ENCODE measurements at places on chromosomes 7 and 10.

- no peak for DNase-seq
Measured at GRCh38 chr7:42091461-42092291, 145.3 kb downstream of the GLI3 start.

- DNase-seq: no peak
Measured at GRCh38 chr7:39532832-39533231, 33.4 kb upstream of the YAE1 start.

GRCh38 chr7:123865517-123866117 lies 20.6 kb downstream of the HYAL4 start:
- DNase-seq: peak; percentile 58

GRCh38 chr10:78381107-78381506 lies 347.4 kb downstream of the RPS24 start:
- DNase-seq: no peak

GRCh38 chr10:59611048-59611447 lies 98.6 kb downstream of the SLC16A9 start:
- no peak for DNase-seq

GRCh38 chr7:100802951-100803350 lies 24.4 kb downstream of the EPHB4 start:
- DNase-seq: no peak

DNA sequence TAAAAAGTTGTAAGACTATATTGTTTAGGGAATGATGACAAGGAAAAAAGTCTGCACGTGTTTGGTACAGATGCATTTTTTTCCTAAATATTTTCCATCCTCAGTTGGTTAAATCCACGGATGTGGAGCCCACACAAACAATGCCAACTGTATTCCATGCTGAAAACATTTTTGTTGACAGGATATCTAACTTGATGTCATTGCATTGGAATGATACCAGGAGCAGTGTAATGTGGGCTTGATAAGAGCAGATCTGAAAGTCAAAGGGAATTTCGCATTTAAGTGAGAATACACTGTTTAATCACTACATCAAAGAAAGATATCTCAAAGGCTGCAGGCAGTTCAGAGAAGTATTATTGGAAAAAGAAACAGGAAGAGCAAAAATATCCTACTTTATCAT lies 49.5 kb upstream of the TMEM140 start:
- no peak for DNase-seq

GRCh38 chr7:23486002-23486773 lies 15.9 kb upstream of the IGF2BP3 start:
- DNase-seq: no peak

All from CD4-positive, alpha-beta T cell treated with Interleukin-2 at 100 ng/mL for 4 hours (primary cell).